ENCODE measurements at places on chromosomes 4 and X. TPM values are rescaled to one million over a fixed set of nuclear protein-coding genes. Genes with fewer than 3 reads are reported as not detected.
A peak's percentile ranks its signal among the peaks of the same experiment; 100 is the strongest.

- H3K4me1 ChIP-seq, result peaks cover 12% of the 10 kb centered on the region
- H3K36me3 ChIP-seq, result no peaks in the 10 kb centered on the region
- H3K4me3 ChIP-seq, result no peak overlapping the region
- no peaks in the 10 kb centered on the region for H3K27me3 ChIP-seq
Measured at GRCh38 chrX:8980756-8981155, 53.2 kb downstream of the FAM9B start.

- no peak overlapping the region for H3K4me3 ChIP-seq
- H3K36me3 ChIP-seq, result no peaks in the 10 kb centered on the region
- peaks cover 34% of the 10 kb centered on the region for H3K27me3 ChIP-seq
- no peak for DNase-seq
Measured at GRCh38 chr4:41360921-41361793, 104.4 kb downstream of the UCHL1 start.

- H3K36me3 ChIP-seq, result no peaks in the 10 kb centered on the region
- no peaks in the 10 kb centered on the region for H3K27me3 ChIP-seq
- no peak for DNase-seq
Measured at GRCh38 chr4:185249105-185249504, 39.7 kb downstream of the SNX25 start.

DNA sequence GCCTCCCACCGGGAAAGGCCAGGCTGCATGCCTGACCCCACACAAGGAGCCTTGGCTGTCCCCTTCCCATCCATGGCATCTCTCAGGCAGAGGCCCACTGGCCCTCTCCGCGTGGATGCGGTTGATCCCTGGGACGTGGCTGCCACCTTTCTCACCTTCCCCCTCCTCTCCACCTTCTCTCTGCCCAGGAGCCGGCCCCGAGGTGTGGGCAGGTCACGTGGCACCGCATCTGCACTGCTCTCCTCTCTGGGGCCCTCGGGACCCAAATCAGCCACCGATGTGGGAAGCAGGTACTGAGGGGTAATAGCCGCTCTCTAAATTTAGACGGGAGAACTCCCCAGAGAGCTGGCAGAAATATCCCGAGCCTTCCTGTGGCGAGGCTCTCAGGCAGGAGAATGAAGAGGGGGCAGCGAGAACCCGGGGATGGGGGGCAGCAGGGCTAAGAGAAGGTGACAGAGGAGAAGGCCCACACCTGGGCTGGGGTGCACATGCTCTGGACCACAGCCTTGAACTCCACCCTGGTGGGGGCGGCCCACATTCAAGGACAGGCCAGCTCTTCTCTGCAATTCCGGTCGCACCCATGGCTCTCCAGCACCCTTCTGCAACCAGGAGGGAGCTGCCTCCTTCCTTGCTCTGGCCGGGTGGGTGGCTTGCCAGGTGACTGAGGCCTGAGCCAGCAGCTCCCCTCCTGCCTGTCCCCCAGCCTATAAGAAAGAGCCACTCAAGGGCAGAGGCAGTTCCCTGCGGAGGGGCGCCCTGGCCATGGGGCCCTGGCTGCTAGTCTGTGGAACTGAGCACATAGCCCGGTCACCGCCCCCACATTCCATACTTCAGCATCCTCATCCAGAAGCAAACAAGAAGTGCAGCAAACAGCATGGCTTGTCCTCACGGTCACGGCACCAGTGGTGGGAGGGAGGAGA lies 9.6 kb upstream of the DUSP9 start:
- no peak for DNase-seq
- peaks cover 5% of the 10 kb centered on the region for H3K27me3 ChIP-seq
- H3K36me3 ChIP-seq, result no peaks in the 10 kb centered on the region
- peaks cover 5% of the 10 kb centered on the region for H3K4me1 ChIP-seq
- H3K27ac ChIP-seq, result no peak overlapping the region

GRCh38 chrX:93422693-93423092 lies 250.7 kb downstream of the NAP1L3 start:
- H3K36me3 ChIP-seq, result no peaks in the 10 kb centered on the region
- no peak overlapping the region for H3K4me3 ChIP-seq

DNA sequence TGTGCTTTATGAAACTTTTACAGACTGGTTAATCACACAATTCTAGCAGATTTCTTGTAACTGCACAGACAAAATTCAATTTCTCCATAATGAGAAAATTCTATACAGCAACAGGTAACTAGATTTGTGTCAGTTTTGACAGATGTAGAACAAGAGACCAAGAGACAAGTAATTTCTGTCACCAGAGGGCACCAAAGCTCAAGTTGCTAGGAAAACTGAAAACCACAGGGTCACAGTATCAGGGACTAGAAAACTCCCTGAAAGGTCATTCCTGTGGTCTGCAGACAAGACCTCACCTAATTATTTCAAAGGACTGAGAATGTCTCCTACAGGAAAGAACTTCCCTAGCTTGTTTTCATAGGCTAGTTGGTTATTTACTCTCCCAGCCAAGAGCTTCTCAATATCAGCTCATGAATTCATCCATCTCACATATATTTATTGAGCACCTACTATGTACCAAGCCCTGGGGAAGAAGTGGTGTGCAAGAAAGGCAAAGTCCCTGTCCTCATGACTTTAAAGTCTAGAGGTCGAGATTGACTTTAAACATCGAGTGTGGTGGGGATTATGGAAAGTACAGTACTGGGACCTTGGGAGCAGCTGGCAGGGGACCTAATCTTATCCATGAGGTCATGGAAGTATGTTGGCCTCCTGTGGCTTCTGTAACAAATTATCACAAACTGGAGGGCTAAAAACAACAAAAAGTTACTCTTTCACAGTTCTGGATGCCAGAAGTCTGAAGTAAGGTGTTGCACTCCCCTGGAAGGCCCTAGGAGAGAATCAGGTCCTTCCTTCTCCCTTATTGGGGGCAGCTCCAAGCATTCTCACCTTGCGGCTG lies 47.8 kb upstream of the SETD7 start:
- H3K4me1 ChIP-seq, result peaks cover 12% of the 10 kb centered on the region
- no peaks in the 10 kb centered on the region for H3K27me3 ChIP-seq
- no peaks in the 10 kb centered on the region for H3K36me3 ChIP-seq

GRCh38 chrX:54920610-54921426 lies at the start of gene TRO:
Gene TRO, plus strand, starts transcription at chrX:54920824. Its CDS starts 1,423 bp downstream, at chrX:54922247.
- H3K4me1 ChIP-seq, result peaks cover 18% of the 10 kb centered on the region
- H3K27ac ChIP-seq, result no peak within 1 kb of the TSS
- H3K36me3 ChIP-seq, result no peaks in the 10 kb centered on the region
- H3K4me3 ChIP-seq, result peak within 1 kb of the TSS; percentile 61

GRCh38 chr4:89469516-89469915 lies 161.9 kb upstream of the GPRIN3 start:
- DNase-seq, result no peak
- H3K27ac ChIP-seq, result no peak overlapping the region
- no peaks in the 10 kb centered on the region for H3K36me3 ChIP-seq
- H3K4me1 ChIP-seq, result no peaks in the 10 kb centered on the region

DNA sequence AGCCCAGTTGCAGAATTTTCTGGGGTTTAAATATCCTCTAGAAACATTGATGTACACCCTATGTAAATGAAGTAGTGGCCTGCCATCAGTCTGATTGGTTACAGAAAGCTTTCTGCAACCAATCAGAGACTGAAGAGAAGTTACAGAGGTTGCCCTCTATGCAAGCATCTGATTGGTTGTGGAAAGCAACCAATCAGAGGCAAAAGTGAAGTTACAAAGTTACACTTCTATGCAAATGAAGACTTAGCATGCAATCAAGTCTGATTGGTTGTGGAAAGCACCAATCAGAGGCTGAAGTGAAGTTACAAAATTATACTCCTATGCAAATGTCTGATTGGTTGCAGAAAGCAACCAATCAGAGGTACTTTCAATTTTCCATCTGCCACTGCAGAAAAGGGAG lies 51.9 kb upstream of the USP9X start:
- H3K27me3 ChIP-seq, result no peaks in the 10 kb centered on the region
- H3K4me3 ChIP-seq, result no peak overlapping the region
- no peaks in the 10 kb centered on the region for H3K4me1 ChIP-seq
- DNase-seq, result no peak

DNA sequence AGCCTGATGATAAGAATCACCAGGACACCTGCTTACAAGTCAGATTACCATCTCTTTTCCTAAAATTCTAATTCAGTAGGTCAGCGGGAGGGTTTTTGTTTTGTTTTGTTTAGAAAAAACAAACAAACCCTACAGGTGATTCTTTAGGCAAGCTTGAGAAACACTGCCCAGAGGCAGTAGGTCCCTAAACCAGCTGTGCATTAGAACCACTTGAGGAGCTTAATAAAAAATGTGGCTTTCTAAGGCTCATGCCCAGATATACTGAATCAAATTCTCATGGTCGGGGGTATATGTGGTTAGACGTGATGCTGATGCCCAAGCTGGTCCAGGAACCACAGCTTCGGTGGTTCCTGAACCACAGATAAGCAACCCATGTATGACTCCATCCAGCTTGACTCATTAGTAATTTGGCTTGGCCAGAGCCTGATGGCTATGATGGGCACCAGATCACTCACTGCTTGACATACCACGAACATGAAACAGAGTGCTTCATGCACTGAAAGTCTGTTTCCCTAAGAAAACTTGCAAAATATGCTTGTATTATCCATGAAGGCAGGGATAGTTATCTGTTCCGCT lies 338.1 kb upstream of the F9 start:
- no peaks in the 10 kb centered on the region for H3K4me1 ChIP-seq
- peaks cover 4% of the 10 kb centered on the region for H3K27me3 ChIP-seq
- no peak overlapping the region for H3K27ac ChIP-seq
- H3K4me3 ChIP-seq, result no peak overlapping the region

GRCh38 chr4:41696131-41696530 lies 52.4 kb downstream of the PHOX2B start:
- H3K27ac ChIP-seq, result no peak overlapping the region
- H3K36me3 ChIP-seq, result no peaks in the 10 kb centered on the region
- no peak overlapping the region for H3K4me3 ChIP-seq

Gene SSX3
- total RNA-seq, result not detected

Gene FAM9B
- not detected for total RNA-seq

Gene LAP3
- 61.6 TPM for total RNA-seq

Gene SORBS2
- not detected for total RNA-seq

All from CD4-positive, alpha-beta T cell (primary cell).